A549 treated with CpdA at 1 μM for 4 hours (cell line): ENCODE measurements at places on chromosomes 7 and 10. TPM values are rescaled to one million over a fixed set of nuclear protein-coding genes. Genes with fewer than 3 reads are reported as not detected.

The C10orf53 gene
- total RNA-seq: not detected in 5 replicates

The MRPS17 gene
- total RNA-seq: 23.6 to 32.1 TPM (median 27.6 TPM) in 5 replicates

The ASB10 gene
- total RNA-seq: not detected in 5 replicates

The OR2A1 gene
- total RNA-seq: not detected in 5 replicates

The ZNF425 gene
- total RNA-seq: 1.0 to 1.5 TPM (median 1.4 TPM) in 5 replicates

The PPP1R3C gene
- total RNA-seq: 13.1 to 16.9 TPM (median 15.9 TPM) in 5 replicates

The HECW1 gene
- 10.9 to 14.2 TPM (median 12.0 TPM) in 5 replicates for total RNA-seq

The PAOX gene
- 0.92 to 2.4 TPM (median 2.0 TPM) in 5 replicates for total RNA-seq

The ADARB2 gene
- not detected in 5 replicates for total RNA-seq

The ADAM8 gene
- 2.2 to 4.4 TPM (median 3.3 TPM) in 5 replicates for total RNA-seq

The PCLO gene
- total RNA-seq: 0.70 to 2.1 TPM (median 1.1 TPM) in 5 replicates

The ADRB1 gene
- total RNA-seq: 0.41 to 0.94 TPM (median 0.74 TPM) in 5 replicates

The HOXA2 gene
- 0.82 to 1.4 TPM (median 1.0 TPM) in 5 replicates for total RNA-seq

The ZC3HAV1L gene
- total RNA-seq: 3.3 to 8.2 TPM (median 6.0 TPM) in 5 replicates

The TBATA gene
- not detected in 5 replicates for total RNA-seq

The CLRN3 gene
- total RNA-seq: not detected in 5 replicates

The AKR1C4 gene
- total RNA-seq: 0.26 to 0.42 TPM (median 0.37 TPM) in 5 replicates

The INA gene
- total RNA-seq: 22.8 to 32.7 TPM (median 26.1 TPM) in 5 replicates

The CYP2C19 gene
- 0.02 TPM in 1 of 5 replicates, not detected in the others for total RNA-seq

The LOXL4 gene
- total RNA-seq: 1.2 to 1.5 TPM (median 1.3 TPM) in 5 replicates

The MRLN gene
- total RNA-seq: not detected in 5 replicates

The RPEL1 gene
- total RNA-seq: 0.06 TPM in 1 of 5 replicates, not detected in the others

The LEP gene
- not detected in 5 replicates for total RNA-seq

The CRYGN gene
- not detected in 5 replicates for total RNA-seq

The FKBP9 gene
- 73.8 to 142 TPM (median 84.9 TPM) in 5 replicates for total RNA-seq

The RGS10 gene
- 46.5 to 53.1 TPM (median 47.9 TPM) in 5 replicates for total RNA-seq

The SLC18A2 gene
- 0.05 to 0.06 TPM (median 0.06 TPM) in 3 of 5 replicates, not detected in the others for total RNA-seq

The EIF3B gene
- 227 to 270 TPM (median 234 TPM) in 5 replicates for total RNA-seq

The LRRC18 gene
- not detected in 5 replicates for total RNA-seq

The TMEM236 gene
- 0.05 to 0.12 TPM (median 0.07 TPM) in 5 replicates for total RNA-seq

The TAS2R4 gene
- 0.06 to 0.26 TPM (median 0.12 TPM) in 5 replicates for total RNA-seq

The GIGYF1 gene
- 16.1 to 22.5 TPM (median 17.8 TPM) in 5 replicates for total RNA-seq

The LIPM gene
- total RNA-seq: not detected in 5 replicates

The CACNB2 gene
- total RNA-seq: not detected in 5 replicates

The ARHGAP22 gene
- total RNA-seq: 3.6 to 4.4 TPM (median 4.0 TPM) in 5 replicates
